Left renal pelvis (tissue), 4 donors: ENCODE measurements at places on chromosomes 12 and 14. TPM values are rescaled to one million over a fixed set of nuclear protein-coding genes. Genes with fewer than 3 reads are reported as not detected.

DNA sequence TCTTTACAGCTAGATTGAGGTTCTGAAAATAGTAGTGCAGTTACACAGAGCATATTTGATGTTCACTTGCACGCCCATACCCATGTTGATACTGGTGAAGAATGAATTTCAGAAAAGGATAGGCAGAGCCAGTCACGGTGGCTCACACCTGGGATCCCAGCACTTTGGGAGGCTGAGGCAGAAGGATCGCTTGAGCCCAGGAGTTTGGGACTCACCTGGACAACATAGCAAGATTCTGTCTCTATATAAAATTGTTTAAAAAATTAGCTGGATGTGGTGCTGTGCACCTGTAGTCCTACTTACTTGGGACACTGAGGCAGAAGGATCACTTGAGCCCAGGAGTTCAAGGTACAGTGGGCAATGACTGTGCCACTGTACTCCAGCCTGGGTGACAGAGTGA lies 56.6 kb downstream of the MDM2 start:
- no peak for DNase-seq

- no peak for DNase-seq
These were observed 413.2 kb downstream of the FLRT2 start for GRCh38 chr14:85943192-85943591.

GRCh38 chr14:101073598-101073965 lies 170.1 kb upstream of the RTL1 start:
- no peak for DNase-seq

DNA sequence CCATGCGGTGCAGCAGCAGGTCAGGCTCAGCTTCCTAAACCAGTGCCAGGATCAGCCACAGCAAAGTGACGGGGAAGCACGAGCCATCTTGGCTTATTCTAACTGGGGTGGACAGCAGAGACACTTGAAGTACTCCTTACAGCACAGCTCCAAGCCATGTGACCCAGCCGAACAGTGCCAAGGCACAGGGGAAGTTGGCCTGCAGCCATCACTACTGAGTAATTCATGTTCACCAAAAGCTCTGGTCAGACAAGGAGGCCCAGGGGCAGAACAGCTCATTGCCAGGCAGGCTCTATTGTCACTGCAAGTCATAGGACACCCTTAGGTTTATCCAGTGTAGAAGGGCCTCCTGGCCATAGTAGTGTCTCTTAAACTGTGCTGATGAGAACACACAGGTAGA lies 23.4 kb upstream of the SLC35F4 start:
- DNase-seq, result no peak

The CMTM5 gene
- polyA plus RNA-seq, result 2.5 TPM

The B4GALNT1 gene
- polyA plus RNA-seq, result 0.99 TPM
